ENCODE measurements at places on chromosomes 3 and 15. TPM values are rescaled to one million over a fixed set of nuclear protein-coding genes. Genes with fewer than 3 reads are reported as not detected.

Gene TMEM158
- total RNA-seq = 7.5 TPM

Gene BSN
- 8.7 TPM for total RNA-seq

Gene PP2D1
- 0.54 TPM for total RNA-seq

- no peak for ATAC-seq
Observed at GRCh38 chr15:42796955-42797782, 60.2 kb upstream of the CDAN1 start.

GRCh38 chr3:189790658-189791057, 159.5 kb downstream of the TP63 start:
- ATAC-seq = no peak

DNA sequence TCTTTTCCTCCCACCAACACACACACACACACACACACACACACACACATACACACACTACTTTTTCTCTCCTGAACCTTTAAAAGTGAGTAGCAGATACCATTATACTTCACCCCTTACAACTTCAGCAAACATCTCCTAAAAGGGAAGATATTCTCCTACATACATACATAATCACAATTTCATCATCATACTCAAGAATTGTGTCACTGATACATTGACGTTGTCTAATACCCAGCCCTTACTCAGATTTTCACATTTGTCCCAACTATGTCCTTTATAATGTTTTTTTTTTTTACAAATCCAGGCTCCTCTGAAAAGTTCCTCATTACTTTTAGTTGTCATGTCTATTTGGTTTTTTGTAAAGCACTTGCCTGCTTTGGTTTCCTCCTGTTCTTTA, 18.5 kb downstream of the ABHD6 start:
- ATAC-seq = no peak

GRCh38 chr3:180188512-180189309, 152.0 kb upstream of the PEX5L start:
- no peak for ATAC-seq

DNA sequence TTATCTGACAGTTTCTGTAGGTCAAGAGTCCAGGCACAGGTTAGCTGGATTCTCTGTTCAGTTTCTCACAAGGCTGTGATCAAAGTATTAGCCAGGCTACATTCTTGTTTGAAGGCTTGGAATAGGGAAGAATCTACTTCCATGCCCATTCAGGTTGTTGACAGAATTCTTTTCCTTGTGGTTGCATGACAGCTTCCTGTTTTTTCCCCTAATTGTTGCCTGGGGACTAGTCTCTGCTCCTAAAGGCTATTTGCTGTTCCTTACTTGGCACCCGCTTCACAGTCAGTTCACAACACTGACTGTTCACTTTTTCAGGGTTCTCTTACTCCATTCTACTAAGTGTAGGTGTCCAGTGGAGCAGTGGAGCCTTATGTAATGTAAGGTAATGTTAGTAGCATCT, 115.4 kb upstream of the GBE1 start:
- ATAC-seq = no peak

GRCh38 chr3:172478116-172478515, 29.9 kb upstream of the GHSR start:
- no peak for ATAC-seq

GRCh38 chr3:25768851-25769250, 14.4 kb downstream of the NGLY1 start:
- ATAC-seq = no peak

DNA sequence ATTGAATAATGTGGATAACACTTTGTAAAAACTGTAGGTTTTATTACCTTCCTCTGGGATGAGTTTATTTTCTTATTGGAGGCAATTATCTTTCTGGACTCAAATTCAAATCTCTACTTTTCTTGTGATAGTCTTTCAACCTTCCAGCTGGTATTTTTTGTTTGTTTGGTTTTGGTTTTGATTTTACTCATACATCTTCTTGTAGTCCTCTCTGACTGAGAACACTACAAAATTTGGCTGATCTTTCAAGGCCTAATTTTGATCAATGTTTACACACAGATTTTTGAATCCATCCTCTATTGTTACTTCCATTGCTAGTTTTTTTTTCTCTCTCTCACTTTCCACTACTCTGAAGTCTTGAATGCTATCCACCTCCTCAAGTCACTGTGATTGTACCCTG, 303.8 kb upstream of the NECTIN3 start:
- ATAC-seq = no peak

DNA sequence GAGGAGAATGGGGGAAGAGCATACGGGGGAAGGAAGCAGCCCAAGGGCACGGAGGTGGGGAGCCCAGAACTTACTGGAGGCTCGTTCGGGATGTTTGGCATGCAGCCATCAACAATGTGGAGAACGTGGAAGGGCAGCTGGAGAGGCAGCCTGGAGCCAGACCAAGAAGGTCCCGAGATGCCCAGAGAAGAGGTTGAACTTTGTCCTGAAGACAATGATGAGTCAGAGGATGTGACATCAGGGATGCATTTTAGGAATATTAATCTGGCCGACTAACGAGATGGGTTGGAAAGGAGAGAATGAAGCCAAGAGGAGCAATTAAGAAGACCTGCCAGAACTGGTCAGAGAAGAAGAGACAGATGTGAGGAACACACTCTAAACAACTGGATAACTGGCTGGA, 98.2 kb downstream of the SRGAP3 start:
- ATAC-seq = peak; percentile 63

GRCh38 chr3:11145888-11146287, 8.4 kb upstream of the HRH1 start:
- ATAC-seq = no peak

GRCh38 chr3:68483041-68483440, 449.3 kb downstream of the TAFA4 start:
- ATAC-seq = no peak

GRCh38 chr15:66763186-66764071, 61.4 kb downstream of the SMAD6 start:
- ATAC-seq = peak; percentile 3

- ATAC-seq = no peak
Observed at GRCh38 chr3:181626036-181626435, 85.7 kb upstream of the SOX2 start.

All from motor neuron (in vitro differentiated cells).